ENCODE measurements at places on chromosomes 7 and 10.

- peak; percentile 62 for DNase-seq
These were observed 6.9 kb upstream of the HYCC1 start for GRCh38 chr7:23020742-23021401.

DNA sequence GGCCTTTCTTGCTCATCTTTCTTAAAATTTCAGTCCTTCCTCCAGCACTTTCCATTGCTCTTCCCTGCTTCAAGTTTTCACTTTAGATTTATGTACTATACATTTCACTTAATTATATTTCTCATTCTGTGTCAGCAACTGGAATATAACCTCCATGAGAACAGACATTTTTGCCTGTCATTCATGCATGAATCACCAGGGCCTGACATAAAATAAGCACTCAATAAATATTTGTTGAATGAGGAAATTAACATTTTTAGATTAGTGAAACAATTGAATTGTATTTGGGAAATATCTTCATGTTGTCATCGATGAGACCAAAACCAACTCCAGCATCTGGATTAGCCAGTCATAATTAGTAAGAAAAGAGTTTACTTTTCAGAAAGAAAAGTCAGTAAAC lies 6.1 kb downstream of the SAMD9L start:
- no peak for DNase-seq

GRCh38 chr10:122486406-122487080 lies 25.2 kb downstream of the HTRA1 start:
- no peak for DNase-seq

DNA sequence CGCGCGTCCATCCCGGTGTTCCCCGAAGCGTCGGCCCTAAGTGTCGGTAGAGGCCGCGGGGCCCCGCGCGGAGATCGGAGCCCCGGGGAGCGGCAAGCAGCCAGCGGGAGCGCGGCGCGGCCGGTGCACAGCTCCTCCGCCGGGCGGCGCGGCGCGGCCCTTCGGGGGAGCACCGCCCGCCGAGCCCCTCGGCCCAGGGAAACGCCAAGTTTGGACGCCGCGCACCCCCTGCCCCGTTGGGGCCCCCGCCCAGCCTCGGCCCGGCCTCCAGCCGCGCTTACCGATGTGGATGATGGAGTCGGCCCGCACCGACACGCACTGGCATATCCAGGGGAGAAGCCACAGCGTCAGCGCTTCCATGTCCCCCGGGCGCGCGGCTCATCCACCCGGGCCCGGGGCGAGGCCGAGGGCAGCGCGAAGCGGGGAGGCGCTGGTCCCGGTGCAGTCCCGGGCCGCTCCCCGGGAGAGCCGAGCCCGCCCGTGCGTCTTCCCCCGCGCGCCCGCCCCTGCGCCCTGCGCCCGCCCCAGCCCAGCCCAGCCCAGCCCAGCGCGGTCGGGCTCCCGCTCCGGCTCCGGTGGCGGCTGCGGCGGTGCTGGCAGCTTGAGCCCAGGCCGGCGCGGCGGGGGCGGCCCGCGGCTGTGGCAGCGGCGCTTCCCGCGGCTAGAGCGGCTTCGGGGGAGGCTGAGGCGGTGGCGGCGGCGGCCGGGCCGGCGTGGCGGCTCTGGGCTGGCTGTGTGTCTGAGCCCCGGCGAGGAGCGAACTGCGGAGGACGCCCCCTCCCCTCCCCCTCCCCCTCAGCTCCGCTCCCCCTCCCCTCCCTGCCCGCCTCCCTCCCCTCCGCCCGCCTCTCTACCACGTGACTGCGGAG lies at the start of gene GRID1:
Gene GRID1 (minus strand): TSS at position 763 of the 869 bp plus-strand sequence.
- DNase-seq = peak; percentile 68

DNA sequence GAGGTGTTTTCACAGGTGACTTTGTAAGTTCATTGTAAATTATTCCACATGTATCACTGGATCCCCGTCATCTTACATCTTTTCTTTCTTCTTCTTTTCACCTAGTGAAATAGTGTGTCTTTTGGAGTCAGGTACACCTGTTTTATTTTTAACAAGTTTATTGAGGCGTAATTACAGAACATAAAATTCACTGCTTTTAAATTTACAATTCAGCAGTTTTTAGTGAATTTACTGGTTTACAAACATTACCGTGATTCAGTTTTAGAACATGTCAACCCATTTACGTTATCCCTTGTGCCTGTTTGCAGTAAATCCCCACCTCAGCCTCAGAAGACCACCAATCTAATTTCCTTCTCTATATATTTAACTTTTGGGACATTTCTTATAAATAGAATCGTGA lies 256.9 kb downstream of the EXOC4 start:
- no peak for DNase-seq

DNA sequence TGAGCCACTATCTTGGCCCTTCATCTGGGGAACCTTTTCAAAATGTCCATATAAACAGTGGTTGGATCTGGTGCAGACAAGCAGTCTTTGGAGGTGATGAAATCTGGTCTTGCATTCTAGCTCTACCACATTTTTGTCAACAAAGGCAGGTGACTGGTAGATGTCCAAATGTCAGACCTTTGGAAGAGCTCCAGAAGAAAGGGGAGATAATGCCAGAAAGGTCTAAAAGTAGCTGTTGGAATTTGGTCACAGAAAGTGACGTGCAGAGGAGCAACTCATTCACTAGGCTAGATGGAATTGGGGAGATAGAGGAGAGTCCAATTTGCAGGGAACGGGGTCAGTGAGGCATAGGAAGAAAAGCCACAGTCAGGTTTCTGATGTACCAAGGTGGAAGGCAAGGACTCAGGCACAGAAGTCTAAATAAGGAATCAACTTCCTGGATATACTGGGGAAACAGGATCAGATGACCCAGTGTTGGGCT lies 36.4 kb upstream of the WAC start:
- no peak for DNase-seq

- DNase-seq = no peak
These were observed 177.2 kb upstream of the PCLO start for GRCh38 chr7:83339907-83340306.
